ENCODE measurements at places on chromosomes 7 and 10.

- DNase-seq, result no peak
Measured at GRCh38 chr10:45514291-45515270, 140.6 kb downstream of the ALOX5 start.

DNA sequence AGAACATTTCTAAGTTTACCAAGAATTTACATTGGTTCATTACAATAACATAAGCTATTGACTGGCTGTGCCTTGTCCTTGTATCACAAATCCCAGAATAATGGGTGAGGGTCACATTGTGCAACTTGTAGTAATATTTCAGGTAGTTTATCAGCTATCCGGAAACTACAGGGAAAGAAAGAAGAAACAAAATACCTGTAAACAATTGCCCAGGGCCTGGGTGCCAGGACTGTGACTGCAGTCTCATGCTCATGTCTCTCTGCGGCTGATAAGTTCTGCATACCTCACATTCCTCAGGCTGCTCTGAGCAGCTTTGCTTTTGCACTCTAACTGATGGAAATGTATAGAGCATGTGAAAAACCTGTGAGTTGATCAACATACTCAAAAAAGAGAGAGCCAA is 131.8 kb upstream of the TRIM24 start:
- no peak for DNase-seq

DNA sequence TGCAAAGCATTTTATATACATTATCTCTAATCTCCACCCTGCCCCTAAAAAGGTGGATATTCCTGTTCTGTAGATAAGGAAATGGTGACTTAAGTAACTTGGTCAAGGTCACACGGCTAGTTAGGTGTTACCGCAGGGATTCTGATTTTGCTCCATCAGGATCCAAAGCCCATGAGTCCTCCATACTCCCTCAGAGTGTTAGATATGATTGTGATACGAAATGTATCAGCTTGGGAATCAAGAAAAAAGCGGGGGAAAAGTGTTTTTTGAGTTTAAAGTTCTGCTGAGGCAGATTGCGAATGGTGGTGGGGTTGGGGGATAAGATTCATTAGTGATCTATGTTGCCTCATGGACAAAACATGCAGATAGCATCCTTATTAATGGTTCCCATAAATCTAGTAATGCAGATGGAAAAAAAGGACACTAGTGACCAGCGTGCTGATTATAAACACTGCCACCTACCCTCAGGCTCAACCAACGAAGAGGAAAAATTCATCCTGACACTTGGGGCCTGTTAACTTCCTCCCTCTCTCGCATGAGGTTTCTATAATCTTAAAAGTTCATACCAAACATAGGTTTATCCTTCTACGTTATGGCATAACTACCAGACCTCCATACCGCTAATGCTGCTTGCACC is 2.3 kb downstream of the ICA1 start:
- no peak for DNase-seq

- peak; percentile 16 for DNase-seq
Measured at GRCh38 chr10:63466144-63466935, 563 bp upstream of the JMJD1C start.

GRCh38 chr10:109988212-109988596 is 19.6 kb upstream of the ADD3 start:
- no peak for DNase-seq

GRCh38 chr10:34789966-34790506 is 25.1 kb downstream of the PARD3 start:
- DNase-seq, result no peak

GRCh38 chr7:95974108-95974507 is 201.8 kb downstream of the DYNC1I1 start:
- no peak for DNase-seq

DNA sequence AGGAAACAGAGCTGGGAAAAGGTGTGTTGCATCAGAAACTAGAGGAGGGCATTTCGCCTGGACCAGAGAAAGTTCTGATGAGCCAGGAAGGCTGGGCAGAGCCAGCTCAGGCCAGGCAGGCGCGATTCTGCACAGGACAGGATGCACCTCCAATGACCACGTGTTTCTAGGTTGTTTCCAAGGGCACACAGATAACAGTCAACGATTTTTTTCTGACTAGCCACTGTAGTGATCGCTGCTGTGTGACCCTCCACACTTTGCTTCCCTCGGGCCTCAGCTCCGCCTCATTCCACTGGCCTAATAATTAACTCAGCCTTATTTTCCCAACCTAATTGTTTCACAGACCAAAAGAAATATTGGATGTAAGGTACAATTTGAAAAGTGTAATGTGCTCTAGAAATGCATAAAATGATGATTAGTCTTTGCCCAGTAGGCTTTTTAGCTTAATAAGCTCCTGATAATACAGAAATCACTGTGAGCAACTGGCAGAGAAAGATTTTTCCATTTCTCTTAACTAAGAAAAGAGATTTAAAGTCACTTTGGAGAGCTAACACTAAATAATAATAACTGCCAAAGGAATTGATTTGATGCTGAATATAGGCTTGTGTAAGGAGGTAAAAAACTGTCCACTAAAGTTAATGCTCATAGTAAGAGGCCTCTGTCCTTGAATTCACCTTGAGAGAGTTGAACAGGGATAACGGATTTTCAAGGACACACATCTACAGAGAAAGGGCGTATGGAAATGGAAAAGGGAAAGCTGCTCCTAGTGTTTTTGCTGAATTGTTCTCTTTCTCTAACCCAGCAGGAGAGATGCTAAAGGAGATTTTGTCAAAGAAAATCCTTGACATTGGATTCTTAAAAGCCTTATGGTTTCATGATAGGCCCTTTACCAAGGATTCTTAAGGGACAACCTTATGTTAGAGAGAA is 291.0 kb upstream of the C7orf33 start:
- DNase-seq, result no peak

- no peak for DNase-seq
Measured at GRCh38 chr10:108436096-108436495, 1271.6 kb upstream of the SORCS1 start.

GRCh38 chr10:130141878-130142277 is 5.7 kb downstream of the GLRX3 start:
- DNase-seq, result no peak

GRCh38 chr10:92732958-92733357 is 43.2 kb downstream of the HHEX start:
- no peak for DNase-seq

DNA sequence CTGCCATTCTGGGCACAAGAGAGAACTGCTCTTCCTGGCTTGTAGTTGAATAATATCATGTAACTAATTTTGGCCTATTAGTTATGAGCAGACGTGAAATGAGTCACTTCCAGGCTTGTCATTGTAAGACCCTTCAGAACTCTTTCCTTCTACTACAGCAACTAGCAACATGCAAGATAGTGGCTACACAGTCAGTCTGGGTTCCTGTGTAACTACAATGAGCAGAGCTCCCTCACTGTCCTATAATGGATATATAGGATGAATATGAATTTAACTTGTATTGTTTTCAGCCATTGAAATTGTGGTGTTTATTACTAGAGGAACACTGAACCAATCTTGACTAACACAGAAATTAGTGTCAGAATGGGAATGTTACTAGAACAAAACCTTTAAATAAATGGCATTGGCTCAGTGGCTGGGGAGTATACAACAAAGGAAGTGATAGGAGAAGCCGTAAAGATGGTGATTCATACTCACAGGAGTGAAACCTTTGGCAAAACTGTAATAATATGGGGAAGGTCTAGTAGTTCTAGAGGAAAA is 2.9 kb upstream of the MTPN start:
- DNase-seq, result no peak

DNA sequence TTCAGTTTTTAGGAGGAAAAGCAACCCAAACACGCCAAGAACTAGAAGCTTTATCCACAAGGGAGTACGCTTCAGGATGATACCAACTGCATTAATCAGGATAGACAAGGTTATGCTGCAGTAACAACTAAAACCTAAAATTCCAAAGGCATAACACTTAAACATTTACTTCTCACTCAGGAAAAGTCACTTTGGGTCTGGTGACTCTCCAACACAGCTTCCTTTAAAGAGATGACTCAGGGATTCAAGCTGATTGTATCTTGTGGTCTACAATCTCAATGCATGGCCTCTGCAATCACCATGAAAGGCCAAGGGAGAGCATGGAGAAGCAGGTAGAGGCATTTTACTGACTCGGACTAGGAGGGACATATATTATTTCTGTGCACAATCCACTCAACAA is 315.8 kb downstream of the KCNMA1 start:
- no peak for DNase-seq

DNA sequence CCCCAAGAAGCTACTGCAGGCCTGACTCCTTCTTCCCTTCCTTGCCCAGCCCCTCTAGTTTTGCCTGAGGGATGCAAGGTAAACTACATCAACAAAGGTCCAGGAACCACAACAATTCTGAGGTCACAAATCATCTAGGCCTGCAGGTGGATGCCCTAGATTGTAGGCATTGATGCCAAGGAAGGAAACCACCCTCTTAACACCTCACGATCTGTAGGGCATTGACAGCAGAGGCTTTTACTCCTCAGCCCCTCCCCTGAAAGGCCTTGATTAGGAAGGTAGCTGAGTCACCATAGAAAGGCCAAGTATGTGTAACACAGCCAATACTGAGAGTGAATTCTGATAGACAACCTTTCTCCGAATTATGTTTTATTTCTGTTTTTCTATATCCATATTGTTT is 46.7 kb upstream of the FAM3C start:
- DNase-seq, result no peak

DNA sequence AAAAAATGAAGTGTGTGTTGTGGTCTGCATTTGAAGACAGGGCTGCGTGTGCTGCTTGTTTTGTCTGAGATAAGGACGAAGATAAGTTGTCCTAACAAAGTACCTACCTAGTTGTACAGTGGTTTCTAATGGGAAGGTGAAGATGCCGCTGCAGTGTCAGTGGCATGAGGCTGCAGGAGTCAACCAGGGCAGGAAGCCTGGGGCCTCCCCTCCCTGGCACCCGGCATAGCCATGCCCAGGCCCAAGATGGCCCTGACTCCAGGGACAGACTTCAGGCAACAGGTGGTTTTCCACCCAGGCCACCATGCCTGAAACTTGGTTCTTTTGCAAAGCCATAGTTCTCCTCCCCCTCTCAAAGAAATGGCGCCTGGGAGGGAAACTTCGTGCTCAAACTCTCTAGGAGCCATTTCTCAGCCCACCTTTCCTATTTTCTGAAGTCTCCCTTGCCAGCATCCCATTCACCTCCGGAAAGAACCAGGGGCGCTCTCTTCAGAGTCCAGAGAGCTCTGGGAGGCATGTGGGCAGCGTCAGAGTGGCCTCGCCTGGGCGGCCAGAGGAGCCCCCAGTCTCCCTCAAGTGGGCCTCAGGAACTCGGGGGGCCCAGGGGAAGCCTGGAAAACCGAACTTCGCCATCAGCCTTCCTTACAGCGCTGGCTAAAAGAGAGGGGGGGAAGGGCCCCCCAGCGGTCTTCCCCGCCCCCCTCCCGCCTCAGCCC is 2.1 kb upstream of the KAT6B start:
- peak; percentile 29 for DNase-seq

DNA sequence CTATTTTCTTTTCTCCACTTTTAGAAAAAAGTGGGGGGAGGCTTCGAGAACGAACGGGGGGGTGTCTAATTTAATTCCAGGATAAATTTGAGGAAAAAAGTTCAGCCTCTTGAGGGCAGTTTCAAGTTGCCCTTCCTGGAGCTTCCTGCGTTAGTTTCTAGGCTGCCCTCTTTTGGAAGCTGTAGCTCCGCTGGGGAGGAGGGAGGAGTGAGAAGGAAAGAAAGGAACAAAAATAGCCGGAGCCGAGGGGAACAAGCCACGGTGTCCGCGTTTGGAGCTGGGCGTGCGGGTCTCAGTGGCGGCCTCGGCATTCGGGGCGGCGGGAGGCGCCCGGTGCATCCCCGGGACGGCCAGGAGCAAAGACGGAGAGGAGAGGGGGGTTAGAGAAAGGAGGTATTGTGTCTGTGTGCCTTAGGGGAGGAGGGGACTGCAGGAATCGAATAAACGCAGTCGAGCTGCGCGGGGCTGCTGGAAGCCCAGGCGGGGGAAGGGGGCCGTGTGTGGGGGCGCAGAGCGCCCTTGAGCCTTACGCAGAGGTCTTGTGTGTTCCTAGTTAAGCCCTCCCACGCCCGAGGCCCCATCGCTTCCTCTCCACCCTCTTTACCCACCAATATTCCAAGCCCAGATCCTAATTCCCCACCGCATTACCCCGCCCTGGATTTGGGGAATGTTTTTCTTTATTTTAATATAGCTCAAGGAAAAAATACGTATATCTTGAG is 2.0 kb upstream of the TNRC18 start:
- no peak for DNase-seq

DNA sequence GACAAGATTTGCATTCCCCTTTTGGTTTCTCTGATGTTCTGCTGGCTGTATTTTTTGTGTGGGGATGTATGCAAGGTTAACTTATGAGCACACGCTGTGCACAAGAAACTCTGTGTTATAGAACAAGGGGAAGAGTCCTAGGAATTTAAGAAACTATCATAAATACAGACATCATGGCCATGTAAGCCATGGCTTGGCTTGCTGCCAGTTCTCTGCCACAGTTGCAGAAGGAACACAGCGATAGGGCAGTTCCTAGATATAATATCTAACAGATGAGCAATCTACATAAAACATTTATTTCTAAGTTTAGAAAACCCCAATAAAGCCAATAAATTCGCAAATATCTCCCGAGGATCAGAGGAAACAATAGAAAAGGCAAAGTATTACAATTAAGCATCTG is 153.3 kb downstream of the LRRTM3 start:
- no peak for DNase-seq
